ENCODE measurements at places on chromosomes 12 and 14.

DNA sequence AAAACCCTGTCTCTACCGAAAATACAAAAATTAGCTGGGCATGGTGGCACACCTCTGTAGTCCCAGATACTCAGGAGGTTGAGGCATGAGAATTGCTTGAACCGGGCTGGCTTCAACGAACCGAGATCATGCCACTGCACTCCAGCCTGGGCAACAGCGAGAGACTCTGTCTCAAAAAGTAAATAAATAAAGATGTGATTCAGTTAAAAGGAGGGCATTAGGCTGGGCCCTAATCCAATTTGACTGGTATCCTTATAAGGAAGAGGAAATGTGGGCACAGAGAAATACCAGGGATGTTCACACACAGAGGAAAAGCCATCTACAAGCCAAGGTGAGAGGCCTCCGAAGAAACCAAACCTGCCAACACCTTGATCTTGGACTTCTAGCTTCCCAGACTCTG is 10.1 kb upstream of the DCAF4 start:
- no peak for DNase-seq

- no peak for DNase-seq
Measured at GRCh38 chr14:71891185-71891584, 41.0 kb upstream of the RGS6 start.

DNA sequence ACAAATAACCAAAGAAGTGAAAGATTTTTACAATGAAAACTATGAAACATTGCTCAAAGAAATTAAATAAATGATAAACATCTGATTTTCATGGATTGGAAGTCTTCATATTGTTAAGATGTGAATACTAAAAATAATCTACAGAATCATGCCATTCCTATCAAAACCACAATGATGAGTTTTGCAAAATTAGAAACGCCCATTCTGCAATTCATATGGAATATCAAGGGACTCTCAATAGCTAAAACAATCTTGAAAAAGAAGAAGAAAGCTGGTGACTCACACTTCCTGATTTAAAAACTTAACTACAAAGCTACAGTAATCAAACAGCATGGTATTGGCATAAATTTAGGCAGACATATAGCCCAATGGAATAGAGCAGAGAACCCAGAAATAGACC is 40.2 kb upstream of the CCT2 start:
- no peak for DNase-seq

GRCh38 chr12:67096533-67097318 is 172.4 kb upstream of the CAND1 start:
- no peak for DNase-seq

- DNase-seq, result no peak
Measured at GRCh38 chr12:81668475-81668874, 90.7 kb downstream of the PPFIA2 start.

GRCh38 chr12:104571328-104571727 is 114.6 kb downstream of the CHST11 start:
- DNase-seq, result no peak
